ENCODE measurements at places on chromosomes 12 and 14.

DNA sequence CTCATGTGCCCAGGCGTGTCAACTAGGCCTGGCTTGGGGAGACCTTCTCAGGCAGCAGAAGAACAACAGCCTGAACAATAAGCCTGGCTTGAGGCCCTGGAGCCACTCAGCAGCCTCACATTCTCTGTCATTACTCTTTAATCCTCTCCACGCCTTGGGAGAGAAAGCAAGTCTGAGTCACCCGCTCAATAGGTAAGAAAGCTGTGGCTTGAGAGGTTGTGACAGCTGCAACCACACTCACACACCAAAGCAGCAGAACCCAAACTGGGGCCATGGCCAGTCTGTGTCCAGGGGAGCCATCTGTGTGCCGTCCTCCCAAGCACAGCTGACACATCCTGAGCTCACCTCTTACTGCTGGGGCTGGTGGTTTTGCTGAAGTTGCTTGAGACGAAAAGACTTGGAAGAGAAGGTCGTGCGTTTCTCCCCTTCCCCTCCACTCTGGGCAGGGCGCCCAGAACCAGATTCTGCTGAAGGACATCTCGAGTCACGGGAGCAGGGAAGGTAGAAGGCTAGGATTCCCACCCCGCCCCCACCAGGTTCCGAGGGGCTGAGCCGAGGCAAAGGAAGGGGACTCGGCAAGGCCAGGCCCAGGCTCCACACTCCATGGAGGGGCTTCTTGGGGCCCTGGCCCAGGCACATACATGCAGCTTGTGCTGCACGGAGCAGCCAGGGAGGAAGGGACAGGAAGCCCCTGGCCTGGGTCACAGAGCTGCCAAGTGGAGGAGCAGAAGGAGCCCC lies 5.5 kb downstream of the TMEM63C start:
- DNase-seq = no peak

DNA sequence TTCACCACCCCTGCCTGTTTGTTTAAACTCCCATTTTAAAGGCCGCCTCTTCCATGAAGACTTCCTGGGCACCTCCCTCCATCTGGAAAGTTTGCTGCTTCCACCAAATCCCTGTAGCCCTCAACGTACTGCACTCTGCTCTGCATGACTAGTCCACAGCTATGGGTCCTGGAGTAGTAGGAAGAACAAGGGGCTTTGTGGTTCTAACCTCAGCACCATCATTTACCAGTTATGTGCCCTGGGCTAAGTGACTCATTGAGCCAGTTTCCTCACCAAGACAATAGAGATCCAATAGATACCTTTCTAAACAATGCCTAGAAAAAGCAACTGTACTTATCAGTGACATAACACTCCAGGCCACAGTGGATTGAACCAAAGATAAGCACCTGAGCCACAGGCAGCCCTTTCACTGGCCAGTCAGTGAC lies 8.5 kb upstream of the LTBP2 start:
- no peak for DNase-seq

- no peak for DNase-seq
These were observed 14.3 kb downstream of the SCARB1 start for GRCh38 chr12:124849382-124849781.

- no peak for DNase-seq
These were observed 15.2 kb upstream of the EAPP start for GRCh38 chr14:34554540-34555250.
